ENCODE measurements at places on chromosomes 3 and 15.

- no peak for DNase-seq
Observed at GRCh38 chr15:99719096-99719541, 14.1 kb downstream of the LYSMD4 start.

DNA sequence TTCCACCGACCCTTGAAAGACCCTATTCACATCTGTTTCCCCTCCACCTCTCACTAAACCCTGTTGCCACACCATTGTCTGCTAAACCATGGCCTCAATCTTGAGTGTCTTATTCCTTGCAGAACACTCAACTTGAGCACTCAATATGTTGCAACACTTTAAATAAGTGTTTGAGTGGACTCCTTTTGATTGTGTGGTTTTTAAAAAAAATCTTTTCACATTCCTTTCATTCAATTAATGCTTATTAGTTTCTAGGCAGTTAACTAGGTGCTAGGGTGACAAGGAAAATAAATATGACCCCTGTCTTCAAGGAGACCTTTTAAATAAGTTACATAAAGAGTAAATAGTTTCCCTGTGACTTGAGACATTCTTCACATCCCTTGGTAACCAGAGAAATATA, 13.3 kb upstream of the HHLA2 start:
- no peak for DNase-seq

DNA sequence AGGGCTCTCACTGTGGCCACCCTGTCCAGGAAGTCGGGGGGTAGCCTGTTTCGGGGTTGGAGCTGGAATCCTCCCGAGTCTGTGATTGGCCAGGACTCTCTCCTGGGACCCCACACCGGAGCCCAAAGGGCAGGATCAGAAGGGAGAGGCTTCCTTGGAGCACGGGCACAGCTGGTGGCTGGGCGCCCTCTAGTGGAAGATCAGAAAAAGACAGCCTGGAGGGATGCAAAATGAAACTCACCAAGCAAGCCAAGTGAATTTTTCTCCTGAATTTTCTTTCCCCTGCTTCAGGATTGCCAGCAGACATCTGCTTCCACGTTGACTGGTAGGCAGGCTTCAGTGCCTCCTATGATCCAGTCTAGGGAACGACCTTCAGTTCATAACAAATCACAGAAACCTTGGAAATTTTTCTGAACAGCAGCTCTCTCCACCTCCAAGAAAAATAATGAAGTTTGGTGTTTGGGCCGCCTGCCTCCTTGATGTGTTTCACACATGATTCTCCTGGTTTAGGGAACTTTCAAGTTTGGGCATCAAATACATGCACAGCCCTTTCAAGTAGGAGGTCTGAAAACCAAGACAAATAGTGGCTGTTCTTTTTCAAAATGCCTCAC, 224.6 kb downstream of the VPS13C start:
- peak; percentile 34 for DNase-seq

DNA sequence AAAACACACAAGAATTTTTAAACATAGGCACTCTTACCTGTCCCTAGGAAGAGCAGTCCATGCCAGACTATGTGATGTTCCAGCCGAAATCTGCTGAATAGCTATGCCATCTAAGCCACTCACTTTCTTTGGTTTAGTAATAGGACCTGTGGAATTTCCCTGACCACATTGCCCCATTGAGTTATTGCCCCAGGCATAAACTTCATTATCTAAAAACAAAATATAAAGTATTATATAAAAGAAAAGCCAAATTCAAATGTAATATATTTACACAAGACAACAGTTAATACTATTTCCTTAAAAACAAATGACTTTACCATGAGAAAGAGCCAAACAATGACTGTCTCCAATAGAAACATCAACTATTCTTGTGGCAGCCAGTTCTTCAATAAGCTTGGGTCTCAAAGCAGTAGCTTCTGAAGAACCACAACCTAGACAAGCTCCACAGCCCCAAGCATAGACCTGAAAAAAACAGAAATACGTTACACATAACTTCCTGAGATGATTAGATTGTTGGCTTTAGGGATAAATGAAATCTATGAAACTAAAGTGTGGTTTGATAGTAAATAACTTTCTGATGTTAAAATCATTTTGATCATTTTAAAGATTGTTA, 84.3 kb downstream of the HERC1 start:
- DNase-seq = no peak

DNA sequence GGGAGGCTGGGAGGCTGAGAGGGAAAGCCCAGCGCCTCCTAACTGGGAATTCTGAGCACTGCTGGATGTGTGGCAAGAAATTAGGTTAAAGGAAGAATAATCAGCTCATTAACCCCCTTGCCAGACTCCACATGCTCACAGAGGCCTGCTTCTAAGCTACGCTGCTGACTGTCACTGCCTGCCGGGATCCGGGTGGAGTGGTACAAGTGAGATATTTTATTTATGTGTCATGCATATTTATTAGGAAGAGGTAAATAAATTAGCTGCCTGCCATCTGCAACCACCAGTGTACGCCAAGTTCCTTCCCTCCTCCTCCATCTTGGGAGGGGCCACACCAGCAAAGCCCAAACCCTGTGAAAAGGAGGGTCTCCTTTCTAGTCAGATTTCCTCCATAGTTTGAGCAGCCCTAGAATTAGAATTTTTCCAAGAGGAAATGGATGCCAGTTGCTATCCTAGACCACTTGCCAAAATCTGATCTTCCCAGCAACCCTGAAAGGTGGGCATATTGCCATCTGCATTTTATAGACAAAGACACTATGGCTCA, 43.5 kb upstream of the GRIP2 start:
- DNase-seq = no peak

GRCh38 chr3:42763021-42763420, 10.0 kb downstream of the CCDC13 start:
- DNase-seq = no peak

GRCh38 chr3:65950340-65951326, 88.1 kb downstream of the MAGI1 start:
- DNase-seq = no peak

DNA sequence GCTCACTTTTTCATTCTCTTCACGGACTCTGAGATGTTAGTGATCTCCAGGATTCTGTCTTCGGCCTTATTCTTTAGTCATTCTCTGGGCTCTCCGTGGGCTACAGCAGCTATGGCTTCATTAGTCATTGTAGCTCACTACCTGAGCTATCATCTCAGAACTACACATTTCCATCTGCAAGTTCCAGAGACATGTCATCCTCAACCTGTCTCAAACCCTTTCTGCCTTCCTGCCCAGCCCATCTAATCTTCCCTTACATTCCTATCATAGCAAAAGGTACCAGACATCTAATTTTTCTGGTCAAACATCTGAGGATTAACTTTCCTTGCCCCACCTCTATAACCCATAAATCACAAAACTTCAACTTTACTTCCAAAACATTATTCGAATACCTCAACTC, 13.2 kb downstream of the TSPAN3 start:
- DNase-seq = no peak

- no peak for DNase-seq
Observed at GRCh38 chr15:98943601-98944151, 63.9 kb downstream of the PGPEP1L start.

- no peak for DNase-seq
Observed at GRCh38 chr3:113597596-113598354, 65.4 kb downstream of the SIDT1 start.

DNA sequence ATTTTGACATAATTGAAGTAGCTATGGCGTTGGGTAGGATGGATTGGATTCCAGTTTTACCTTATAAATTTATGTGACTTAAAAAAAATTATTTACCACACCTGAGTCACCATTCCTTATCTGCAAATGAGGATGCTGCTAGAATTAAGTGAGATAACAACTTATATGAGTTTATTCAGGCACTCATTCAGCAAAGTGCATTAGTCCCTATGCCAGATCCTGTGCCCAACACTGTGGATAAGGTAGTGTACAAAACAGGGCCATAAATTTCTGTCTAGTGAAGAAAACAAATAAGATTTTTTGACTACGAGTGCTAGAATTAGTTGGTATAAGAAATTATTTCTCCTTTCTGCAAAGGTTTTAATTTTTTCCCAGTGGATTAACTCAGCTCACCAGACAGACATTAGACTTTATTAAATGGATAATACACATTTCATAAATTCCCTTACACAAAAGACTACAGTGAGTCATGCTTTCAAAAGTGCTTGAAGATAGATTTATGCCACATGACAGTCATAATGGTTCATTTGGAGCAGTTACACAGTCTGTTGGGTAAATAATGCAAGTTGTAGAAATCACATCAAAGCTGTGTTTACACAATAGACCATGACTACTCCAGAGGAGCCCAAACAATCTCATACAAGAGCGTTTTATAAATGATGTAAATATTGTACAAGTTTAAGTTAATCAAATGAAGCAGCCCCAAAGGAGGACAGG, 129.9 kb upstream of the TGFBR2 start:
- no peak for DNase-seq

DNA sequence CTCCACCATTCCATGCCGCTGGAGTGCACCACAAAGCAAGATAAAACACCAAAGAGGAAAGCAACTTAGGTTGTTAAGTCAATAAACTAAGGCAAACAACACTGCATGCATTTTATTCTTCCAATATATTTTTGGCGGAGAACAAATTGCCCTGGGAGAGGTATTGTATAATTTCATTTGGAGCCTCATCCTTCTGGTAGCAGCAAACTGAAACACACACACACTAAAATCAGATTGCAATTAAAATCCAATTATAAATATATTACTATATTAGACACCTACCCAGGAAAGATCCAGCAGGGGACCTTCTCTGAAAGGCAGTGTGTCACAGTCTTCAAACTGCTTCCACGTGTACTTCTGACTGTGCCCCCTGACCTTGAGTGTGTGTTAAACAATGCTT, 102.3 kb downstream of the RORA start:
- no peak for DNase-seq

DNA sequence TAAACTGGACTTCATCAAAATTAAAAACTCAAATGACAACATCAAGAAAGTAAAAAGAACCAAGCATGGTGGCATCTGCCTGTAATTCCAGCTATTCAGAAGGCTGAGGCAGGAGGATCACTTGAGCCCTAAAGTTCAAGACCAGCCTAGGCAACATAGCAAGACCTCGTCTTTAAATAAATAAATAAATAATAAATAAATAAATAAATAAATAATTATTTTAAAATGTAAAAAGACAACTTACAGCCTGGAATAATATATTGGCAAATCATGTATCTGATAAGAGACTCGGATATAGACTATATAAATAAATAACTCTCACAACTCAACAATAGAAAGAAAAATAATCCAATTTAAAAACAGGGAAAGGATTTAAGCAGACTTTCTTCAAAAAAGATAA, 4.3 kb upstream of the PPARG start:
- DNase-seq = no peak

DNA sequence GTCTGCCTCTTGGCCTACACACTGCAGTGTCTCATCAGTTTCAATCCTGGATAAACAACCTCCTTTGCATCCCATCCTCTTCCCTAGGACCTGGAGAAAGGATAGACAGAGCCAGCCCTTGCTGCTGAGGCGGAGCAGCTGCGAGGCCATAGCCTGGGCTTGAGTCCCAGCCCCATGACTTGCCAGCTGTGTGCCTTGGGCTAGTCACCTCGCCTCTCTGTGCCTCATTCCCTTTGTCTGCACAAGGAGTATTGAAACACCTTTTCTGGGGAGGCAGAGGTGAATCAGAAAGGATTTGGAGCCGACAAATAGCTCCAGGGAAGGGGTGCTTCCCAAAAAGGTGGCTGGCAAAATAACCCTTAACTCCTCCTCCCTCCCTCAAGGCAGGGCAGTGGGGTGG, 65.0 kb upstream of the SLC6A1 start:
- no peak for DNase-seq

GRCh38 chr3:182484682-182485081, 308.6 kb upstream of the ATP11B start:
- no peak for DNase-seq

DNA sequence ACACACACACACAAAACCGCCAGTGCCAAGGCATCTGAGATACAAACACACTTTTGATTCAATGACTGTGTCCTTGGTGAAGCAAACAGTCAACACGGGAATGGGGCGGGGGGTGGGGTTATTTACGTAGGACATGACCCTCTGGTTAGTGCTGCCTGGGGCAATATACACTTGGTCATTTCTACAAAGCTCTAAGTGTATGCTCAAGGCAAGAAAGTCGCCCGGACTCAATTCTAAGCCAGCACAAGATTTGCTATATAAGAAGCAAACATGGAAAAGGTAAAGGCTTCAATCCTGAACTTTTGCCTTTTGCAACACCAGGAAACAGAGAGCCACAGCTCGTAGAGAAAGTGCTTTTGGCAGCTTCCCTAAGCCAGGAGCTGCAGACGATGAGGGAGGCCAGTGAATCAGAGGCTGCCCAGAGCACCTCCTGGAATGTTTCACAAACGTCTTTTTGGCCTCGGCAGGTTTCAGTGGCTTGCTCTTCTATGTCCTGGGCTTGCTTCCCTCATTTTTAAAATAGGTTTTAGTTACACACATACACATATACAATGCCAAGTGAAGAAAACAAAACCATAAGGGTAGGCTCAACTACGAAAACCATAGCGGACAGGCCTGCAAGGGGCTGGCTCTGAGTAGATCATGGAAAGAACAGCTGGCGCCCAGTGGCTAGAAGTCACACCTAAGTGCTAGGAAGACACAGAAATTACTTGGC, 73.6 kb downstream of the TM4SF4 start:
- no peak for DNase-seq

- no peak for DNase-seq
Observed at GRCh38 chr15:58014470-58014869, 51.0 kb downstream of the ALDH1A2 start.

DNA sequence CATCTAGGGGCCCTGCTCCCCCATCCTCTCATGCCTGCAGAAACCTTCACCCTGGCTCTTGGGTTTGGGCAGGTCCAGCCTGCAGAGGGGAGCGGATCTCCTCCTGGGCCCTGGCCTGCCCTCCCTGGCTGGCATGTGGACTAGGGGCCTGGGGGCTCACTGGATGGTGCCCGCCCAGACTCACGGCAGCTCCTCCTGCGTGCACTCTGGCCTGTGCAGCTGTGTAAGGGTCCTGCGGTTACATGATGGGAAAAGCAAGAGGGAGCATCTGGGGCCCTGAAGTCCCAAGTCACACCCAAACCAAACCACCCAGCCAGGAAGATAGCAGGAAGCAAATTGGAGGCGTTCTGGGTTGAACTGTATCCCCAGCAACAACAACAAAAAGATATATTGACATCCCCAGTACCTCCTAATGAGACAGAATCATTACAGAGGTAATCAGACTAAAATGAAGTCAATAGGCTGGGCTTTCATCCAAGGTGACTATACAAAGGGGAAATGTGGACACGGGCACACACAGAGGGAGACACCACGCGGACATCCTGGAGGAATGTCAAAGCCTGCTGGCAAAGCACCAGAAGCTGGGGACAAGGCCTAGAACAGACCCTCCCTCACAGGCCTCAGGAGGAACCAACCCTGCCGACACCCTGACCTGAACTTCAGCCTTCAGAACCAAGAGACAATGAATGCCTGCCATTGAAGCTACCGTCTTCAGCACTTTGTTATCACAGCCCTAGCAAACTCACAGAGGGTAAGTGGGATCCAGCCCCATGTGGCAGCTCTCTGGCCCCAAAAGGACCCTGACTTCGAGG, 10.4 kb upstream of the CLK3 start:
- no peak for DNase-seq

DNA sequence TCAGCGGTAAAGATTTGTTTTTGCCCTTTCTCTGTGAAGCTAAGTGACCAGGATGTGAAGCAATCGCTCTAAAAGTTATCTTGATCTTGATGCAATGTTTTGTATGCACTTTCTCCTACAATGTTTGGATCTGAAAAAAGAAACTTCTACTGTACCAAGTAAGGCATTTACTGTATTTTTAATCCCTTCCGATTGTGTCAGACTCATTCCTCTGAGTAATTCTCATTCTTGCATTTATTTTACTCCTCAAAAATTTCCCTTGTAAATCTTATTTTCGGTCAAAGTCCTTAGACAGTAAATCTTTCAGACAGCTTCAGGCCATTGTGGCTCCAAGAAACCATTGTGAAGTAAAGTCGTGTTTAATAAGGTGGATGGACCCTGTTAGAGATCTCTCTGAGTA, 141.9 kb downstream of the TP63 start:
- DNase-seq = no peak
